ENCODE measurements at places on chromosomes 2 and 18.

- DNase-seq: no peak
These were observed 177.0 kb upstream of the RBMS1 start for GRCh38 chr2:160670618-160671017.

- DNase-seq: no peak
These were observed 408.6 kb upstream of the FANCL start for GRCh38 chr2:58649756-58650155.

DNA sequence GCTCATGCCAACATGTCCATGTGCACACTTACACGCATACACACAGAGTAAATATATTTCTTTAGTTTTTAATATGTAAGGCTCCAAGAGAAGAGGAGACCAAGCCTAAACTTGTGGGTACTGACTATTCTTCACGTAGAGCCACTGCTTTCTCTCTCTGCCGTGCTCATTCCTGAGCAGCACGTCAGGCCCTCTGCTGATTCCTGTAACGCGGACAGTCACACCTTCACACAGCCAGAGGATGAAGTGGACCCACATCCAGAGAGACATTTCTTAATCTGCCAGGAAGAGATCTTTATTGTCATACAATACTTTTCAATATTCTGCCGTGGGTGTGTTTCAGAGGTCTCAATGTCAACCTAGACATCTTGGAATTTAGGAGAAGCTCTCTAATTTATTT, 560.7 kb downstream of the STK39 start:
- no peak for DNase-seq

- no peak for DNase-seq
These were observed 186.7 kb downstream of the PARD3B start for GRCh38 chr2:204732019-204732418.

DNA sequence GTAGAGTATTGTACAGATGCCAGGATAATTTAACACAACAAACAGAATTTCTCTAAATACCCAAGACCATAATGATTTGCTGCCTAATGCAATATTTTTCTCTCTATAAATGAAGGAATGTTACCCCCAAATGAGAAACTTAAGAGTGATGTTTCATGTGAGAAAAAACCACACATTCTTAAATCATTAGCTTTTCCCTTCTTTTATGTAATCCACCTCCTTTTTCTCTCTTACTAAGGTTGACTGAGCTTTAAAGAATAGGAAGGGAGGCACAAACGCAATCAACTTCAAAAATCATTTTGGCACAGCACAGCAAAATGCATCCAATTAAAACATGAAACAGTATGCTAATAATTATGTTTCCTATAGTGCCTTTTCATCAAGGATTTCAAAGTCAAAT, 698.1 kb upstream of the CDH2 start:
- DNase-seq: no peak

DNA sequence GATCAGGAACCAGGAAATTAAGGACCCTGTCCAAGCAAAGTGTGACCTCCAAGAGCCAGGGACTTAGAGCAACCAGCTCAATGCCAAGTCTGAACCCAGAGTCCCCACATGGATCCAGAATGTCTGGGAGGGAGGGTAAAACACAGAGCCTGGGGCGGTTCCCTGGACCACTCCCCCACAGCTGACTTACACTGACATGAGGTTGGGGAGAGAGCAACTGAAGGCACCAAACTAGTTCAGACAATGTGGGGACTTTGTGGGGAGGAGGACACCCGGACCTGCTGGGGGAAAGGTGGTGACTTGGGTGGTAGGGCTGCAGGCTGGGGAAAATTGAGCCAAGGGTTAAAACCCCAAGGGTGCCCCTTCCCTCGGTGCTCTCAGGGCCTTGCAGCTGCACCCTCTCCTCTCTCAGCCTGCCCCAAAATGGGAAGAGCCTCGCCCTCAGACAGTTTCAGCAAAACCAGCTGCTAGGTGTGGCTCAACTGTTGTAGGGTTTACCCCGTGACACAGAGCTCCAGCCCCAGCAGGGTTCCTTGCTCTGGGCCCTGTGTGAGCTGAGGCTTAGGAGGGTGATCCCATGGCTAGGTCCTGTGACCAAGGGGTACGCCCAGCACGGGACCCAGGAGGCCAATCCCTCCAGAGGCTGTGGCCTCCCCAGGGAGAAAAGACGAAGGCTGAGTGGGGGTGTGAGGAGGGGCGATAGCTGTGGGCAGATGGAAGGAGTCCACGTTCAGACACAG, 28.6 kb downstream of the MARCO start:
- no peak for DNase-seq

DNA sequence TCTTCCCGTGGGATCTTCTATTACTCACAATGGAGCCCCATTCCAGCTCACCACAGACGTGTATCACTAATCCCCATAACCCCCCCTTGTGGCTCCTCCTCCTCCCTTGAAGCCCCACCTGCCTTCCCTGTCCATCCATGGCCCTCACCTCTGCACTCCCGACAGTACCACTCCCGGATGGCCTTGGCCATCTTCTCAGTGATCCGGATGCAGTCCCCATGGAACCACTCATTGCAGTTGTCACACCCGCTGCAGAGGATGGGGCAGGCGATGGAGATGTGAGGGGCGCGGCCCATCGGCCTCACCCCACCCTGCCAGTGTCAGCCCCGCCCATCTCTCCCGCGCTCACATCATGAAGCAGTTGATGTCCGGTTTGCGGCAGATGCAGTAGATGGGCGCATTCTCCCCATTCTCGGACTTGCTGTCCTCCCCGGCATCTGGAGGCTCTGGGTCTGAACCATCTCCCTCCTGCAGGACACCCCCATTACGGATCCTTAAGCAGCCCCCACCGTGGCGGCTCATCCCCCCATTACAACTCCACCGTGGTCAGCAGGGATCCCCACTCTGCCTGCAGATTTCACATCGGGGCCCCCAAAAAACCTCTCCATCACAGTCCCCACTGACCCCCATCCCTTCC, 983 bp downstream of the CXXC1 start:
- no peak for DNase-seq

All from activated CD4-positive, alpha-beta T cell treated with anti-CD3 and anti-CD28 coated beads for 4 hours (primary cell).